Activated CD4-positive, CD25-positive, alpha-beta regulatory T cell treated with anti-CD3 and anti-CD28 coated beads, Interleukin-2, amount 50 U/mL, for 16 hours (primary cell): ENCODE measurements at places on chromosomes 3 and 15.

DNA sequence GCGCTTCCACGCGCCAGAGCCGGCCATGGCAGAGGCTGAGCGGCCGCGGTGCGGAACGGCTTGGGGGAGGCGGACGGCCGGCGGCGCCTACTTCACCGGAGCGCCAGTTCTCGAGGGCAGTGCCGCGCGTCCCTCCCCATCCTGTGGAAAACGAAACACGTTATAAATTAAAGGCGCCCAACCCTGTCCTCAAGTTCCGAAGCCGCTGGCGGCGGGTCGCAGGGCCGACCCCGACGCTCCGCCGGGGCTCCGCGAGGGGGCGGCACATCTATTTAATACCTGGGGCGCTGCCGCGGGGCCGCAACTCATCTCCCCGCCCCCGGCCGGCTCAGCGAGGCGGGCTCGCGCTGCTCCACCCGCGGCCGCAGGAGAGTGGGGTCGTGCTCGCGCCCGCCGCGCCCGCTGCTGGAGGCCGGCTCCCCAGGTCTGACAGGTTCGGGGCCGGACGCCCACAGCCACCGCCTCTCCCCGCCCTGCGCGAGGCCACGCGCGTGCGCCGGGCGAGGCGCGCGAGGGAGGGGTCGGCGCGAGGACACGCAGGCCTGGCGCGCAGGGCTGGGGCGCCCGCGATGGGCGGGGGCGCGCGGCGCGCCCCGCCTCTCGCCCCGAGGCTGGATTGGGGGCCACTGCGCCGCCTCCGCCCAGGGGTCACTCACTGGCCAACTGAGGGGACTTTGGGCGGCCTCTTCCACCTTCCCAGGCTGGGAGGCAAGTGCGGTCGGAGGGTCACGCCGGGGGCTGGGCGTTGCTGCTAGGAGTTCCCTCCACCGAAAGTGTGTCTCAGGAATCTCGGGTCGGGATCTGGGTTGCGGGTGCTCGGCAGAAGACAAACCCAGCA is at the start of gene SLC30A4:
TSS of gene SLC30A4 (minus strand) at position 428 of the 838 bp plus-strand sequence. CDS start at position 27, 401 bp downstream.
- peak; percentile 13 for DNase-seq

- no peak for DNase-seq
Measured at GRCh38 chr3:162643245-162643644, 1146.6 kb downstream of the OTOL1 start.

GRCh38 chr15:90394748-90395442 is 6.9 kb downstream of the IQGAP1 start:
- no peak for DNase-seq

DNA sequence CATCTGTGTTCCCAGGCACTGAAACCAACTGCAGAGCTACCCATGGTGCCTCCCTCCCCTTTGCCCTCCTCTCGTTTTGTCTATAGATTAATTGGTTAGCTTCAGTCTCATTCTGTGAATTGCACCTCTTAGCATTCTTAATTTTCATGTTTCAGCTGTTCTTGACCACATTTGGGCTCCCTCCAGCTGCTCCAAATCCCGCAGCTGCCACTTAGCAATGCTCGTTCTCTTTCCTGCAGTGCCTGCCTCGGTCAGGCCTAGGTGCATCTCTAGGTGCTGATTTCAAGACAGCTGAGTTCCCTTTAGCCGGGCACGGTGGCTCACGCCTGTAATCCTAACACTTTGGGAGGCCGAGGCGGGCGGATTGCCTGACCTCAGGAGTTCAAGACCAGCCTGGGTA is 47.0 kb upstream of the SMAD3 start:
- no peak for DNase-seq

DNA sequence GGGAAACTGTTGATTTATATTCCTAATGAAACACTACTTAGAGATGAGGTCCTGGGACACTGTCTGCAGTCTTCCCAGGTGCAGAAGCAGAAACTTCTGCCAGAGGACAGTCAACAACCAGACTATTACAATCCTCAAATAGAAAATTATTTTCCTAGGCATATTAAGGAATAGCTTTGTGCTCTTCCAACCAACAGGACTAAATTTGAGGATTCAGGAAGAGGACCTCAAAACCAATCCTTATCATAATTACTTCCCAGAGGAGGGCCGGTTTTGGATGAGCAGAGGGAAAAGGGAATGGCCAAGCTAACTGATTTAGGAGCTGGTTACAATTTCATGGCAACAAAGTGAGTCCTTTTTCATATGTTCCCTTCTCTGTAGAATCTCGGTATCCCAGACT is 21.0 kb downstream of the ALDH1A2 start:
- no peak for DNase-seq

DNA sequence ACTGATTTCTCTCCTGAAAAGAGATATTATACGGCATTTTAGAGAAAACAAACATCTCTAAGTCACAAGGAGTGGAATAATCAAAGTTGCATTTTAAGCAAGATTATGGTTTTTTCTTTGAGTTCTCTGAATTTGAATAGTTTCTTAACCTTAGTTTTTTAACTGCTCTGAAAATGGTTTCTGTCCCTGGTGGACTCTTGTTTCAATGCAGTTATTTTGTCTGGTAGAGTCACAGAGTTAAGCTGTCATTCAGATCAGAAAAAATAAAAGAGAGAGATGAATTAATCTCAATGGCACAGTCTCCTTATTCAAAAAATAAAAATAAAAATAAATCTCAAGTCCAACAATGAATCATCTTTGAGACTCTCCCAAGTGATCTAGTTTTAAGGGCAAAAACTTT is 19.0 kb downstream of the AGTR1 start:
- no peak for DNase-seq

- no peak for DNase-seq
Measured at GRCh38 chr15:39786447-39787056, 3.9 kb upstream of the FSIP1 start.

DNA sequence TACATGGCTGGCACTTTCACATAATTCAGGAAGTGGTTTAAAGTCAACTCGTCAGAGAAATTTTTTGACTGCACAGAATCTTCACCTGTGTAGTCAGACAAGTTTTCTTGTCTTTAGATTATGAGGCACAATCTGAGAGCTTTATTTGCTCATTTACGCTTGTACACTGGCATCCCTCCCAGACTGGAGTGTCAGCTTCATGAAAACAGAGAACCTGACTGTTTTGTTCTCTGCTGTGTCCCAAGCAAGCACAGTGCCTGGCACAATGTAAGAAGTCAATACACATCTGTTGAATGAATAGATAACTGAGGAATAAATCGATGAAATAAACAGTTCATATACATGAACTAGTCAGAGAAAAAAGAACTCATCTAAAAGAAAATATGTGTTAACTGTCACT is 846.1 kb upstream of the CFAP20DC start:
- no peak for DNase-seq

DNA sequence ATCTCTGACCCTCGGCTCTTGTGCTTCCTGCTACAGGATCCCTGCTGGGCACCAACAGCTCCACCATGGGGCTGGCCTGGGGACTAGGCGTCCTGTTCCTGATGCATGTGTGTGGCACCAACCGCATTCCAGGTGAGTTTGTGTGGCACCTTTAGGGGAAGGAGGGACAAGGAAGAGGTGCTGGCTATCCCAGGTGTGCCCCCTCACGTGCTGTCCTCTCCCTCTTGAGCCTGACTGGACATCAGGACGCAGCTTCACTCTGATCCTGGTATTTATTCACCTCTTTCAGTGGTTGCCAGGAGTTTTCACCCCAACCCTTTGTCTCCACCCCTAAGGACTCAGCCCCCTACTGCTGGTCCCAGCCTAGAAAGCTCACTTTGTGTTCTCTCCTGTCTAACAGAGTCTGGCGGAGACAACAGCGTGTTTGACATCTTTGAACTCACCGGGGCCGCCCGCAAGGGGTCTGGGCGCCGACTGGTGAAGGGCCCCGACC is 960 bp downstream of the THBS1 start:
- no peak for DNase-seq

DNA sequence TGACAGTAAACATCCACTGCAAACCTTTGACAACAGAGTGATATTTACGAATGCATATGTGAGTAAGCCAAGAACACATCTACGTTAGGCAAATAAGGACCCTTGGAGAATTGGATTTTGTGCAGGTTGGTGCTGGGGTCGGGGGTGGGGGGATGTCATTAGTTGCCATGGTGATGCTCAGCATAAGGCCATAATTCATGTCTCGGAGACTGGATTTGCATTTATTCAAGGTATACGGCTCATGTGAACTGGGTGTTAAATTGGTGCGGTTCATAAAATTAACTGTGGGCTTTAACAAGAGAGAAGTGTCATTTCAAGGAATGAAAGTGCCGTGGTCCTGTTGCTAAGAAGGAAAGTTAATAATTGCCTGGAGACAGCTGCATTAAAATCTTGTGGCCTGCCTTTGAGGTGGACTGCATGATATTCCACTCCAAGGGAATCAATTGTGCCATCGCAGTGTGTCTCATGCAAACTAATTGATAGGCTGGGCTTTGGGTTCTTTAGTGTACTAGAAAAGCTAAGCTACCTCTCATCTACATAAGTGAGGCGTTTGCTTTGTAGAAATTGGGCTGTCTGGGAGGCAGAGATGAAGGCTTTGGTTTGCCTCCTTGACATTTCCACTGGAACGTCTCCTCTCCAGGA is 228.9 kb upstream of the FEZF2 start:
- no peak for DNase-seq

GRCh38 chr3:60304112-60304511 is 947.1 kb downstream of the FHIT start:
- no peak for DNase-seq
